Uterus (tissue), 4 donors: ENCODE measurements at places on chromosomes 7 and 10.

GRCh38 chr7:55189146-55189766 lies 170.4 kb downstream of the EGFR start:
- no peak overlapping the region for H3K4me3 ChIP-seq
- DNase-seq, result no peak
- no peaks in the 10 kb centered on the region for H3K27me3 ChIP-seq
- no peaks in the 10 kb centered on the region for H3K4me1 ChIP-seq
- H3K27ac ChIP-seq, result peak overlapping the region; percentile 15

GRCh38 chr7:136857573-136857972 lies 10.9 kb upstream of the CHRM2 start:
- H3K27ac ChIP-seq, result no peak overlapping the region
- no peaks in the 10 kb centered on the region for H3K4me1 ChIP-seq
- no peaks in the 10 kb centered on the region for H3K36me3 ChIP-seq
- DNase-seq, result no peak
- H3K27me3 ChIP-seq, result no peaks in the 10 kb centered on the region

GRCh38 chr10:59303018-59303417 lies 59.3 kb downstream of the FAM13C start:
- no peaks in the 10 kb centered on the region for H3K4me1 ChIP-seq
- H3K27me3 ChIP-seq, result no peaks in the 10 kb centered on the region
- H3K27ac ChIP-seq, result no peak overlapping the region
- no peak overlapping the region for H3K4me3 ChIP-seq
- H3K36me3 ChIP-seq, result no peaks in the 10 kb centered on the region

- DNase-seq, result no peak
- no peak overlapping the region for H3K27ac ChIP-seq
- H3K36me3 ChIP-seq, result no peaks in the 10 kb centered on the region
- H3K27me3 ChIP-seq, result no peaks in the 10 kb centered on the region
These were observed 284.4 kb downstream of the CRPPA start for GRCh38 chr7:16136896-16137295.

DNA sequence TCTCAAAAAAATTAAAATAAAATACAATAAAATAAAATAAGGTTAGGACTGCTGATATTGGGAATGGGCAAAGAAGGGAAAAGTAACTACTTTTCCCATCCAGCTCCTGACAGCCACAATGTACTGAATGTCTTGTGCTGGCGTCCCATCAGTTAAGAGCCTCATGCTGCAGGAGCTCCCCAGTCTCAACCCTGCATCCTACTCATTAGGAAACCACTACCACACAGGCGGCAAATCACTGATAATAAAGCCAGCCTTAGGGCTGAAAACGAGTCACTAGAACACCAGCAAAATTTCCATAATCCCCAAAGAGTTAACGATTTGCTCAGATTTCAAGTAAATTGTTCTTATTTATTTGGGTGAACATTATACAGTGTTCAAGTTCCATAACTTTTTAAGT lies 4.3 kb downstream of the YWHAG start:
- DNase-seq, result no peak
- no peaks in the 10 kb centered on the region for H3K27me3 ChIP-seq
- no peak overlapping the region for H3K4me3 ChIP-seq
- H3K36me3 ChIP-seq, result no peaks in the 10 kb centered on the region
- H3K4me1 ChIP-seq, result no peaks in the 10 kb centered on the region
- no peak overlapping the region for H3K27ac ChIP-seq

- no peaks in the 10 kb centered on the region for H3K27me3 ChIP-seq
- H3K4me1 ChIP-seq, result peaks cover 8% of the 10 kb centered on the region
- H3K4me3 ChIP-seq, result no peak overlapping the region
- no peak overlapping the region for H3K27ac ChIP-seq
- no peaks in the 10 kb centered on the region for H3K36me3 ChIP-seq
- peak; percentile 39 for DNase-seq
These were observed 118.7 kb downstream of the C10orf105 start for GRCh38 chr10:71600849-71601248.

DNA sequence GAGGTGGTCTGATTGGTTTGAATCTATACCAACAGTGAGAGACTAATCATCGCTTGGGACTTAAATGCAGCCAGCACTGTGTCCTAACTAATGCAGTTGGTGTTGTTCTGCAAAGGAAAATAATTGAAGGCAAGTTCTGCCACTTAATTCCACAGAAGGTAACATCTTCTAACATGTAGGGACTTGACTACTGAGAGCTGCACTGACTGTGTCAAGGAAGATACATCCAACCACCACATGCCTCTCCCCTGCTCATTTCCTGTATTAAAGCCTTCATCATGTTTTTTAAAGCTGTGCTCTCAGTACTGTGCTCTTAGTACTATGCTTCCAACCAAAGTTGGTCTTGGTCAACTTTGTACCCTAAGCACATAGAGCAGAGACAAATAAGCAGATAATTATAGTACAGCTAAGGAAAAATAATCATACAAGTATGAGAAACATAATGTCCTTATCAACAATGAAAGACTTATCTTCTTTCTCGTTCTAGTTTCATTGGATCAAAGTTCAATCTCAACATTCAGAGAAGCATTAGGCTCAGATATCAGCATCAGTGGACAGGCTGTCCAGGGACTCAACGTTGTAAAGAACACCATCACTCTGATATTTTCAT lies 2.8 kb upstream of the CYP3A4 start:
- DNase-seq, result no peak
- H3K4me1 ChIP-seq, result no peaks in the 10 kb centered on the region
- no peaks in the 10 kb centered on the region for H3K27me3 ChIP-seq

DNA sequence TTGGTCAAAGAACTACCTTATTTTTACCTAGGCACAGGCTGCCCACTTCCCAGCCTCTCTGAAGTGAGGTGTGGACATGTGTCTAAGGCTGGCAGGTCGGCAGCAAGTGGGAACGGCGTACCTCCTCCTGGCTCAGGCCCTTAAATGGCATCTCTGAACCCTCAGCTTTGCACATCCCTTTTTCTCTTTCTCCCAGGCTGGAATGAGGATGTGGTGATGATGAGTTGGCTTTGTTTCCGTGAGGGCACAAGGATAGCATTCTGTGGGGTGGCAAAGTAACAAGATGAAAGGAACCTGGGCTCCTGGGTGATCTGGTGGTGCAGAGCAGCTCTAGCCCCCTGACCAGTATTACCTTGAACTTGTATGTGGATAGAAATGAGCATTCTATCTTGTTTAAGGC lies 196.8 kb downstream of the REEP3 start:
- no peak overlapping the region for H3K4me3 ChIP-seq
- H3K36me3 ChIP-seq, result no peaks in the 10 kb centered on the region
- no peaks in the 10 kb centered on the region for H3K27me3 ChIP-seq

GRCh38 chr7:24931844-24932243 lies 48.1 kb downstream of the OSBPL3 start:
- no peaks in the 10 kb centered on the region for H3K36me3 ChIP-seq
- no peak overlapping the region for H3K4me3 ChIP-seq
- DNase-seq, result no peak
- H3K27ac ChIP-seq, result no peak overlapping the region
- no peaks in the 10 kb centered on the region for H3K27me3 ChIP-seq

GRCh38 chr7:100801833-100802568 lies 25.3 kb downstream of the EPHB4 start:
- peak; percentile 86 for DNase-seq
- H3K36me3 ChIP-seq, result no peaks in the 10 kb centered on the region
- H3K27ac ChIP-seq, result peak overlapping the region; percentile 92
- H3K4me1 ChIP-seq, result peaks cover 3% of the 10 kb centered on the region
- no peak overlapping the region for H3K4me3 ChIP-seq

DNA sequence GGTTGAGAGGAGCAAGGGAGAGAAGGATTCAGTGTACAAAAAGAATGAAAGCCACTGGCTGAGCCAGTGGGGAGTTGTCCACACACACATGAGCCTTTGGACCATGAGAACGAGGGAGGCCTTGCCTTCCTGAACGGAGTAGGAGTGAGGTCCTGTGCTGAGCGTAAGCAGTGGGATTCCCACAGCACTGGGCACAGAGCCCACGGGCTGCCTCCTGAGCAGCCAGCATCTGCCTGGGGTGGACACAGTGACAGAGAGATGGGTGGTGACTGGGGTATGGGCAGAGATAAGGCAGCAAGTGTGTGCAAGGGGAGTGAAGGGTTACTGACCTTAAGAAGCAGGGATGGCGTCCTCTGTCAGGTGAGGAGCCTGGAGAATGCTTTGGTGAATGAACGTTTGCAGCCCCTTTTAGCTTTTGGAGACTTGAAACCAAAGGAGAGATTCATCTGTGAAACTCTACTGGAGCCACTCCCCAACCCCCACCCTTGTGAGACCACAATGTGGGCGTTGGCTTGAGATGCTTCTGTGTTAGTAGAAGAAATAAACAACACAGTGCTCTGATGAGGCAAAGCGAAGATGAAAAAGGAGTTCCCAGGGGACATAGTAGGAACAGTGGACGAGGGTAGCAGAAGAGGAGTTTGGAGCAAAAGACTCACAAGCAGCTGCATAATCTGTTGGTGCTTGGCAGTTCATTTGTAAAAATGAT lies 56.5 kb downstream of the FIGNL1 start:
- no peaks in the 10 kb centered on the region for H3K36me3 ChIP-seq
- H3K4me1 ChIP-seq, result no peaks in the 10 kb centered on the region

- DNase-seq, result no peak
- H3K27me3 ChIP-seq, result no peaks in the 10 kb centered on the region
- no peaks in the 10 kb centered on the region for H3K36me3 ChIP-seq
- H3K4me3 ChIP-seq, result no peak overlapping the region
These were observed 129.2 kb upstream of the SEC61G start for GRCh38 chr7:54888067-54888733.

DNA sequence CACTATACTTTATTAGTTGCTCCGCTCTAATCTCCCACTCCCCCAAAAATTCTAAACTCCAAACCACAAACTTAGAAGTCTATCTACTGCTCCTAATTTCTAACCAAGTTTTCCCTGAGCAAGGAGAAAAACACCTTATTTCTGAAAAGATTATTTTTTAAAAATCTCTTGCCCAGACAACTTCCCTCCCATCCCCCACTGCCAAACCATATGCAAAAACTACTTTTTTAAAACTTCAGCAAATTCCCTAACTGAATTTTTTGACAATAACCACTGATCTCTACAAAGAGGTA lies 1.9 kb downstream of the UBE2H start:
- no peak for DNase-seq
- no peaks in the 10 kb centered on the region for H3K27me3 ChIP-seq

- H3K4me3 ChIP-seq, result no peak overlapping the region
- H3K36me3 ChIP-seq, result no peaks in the 10 kb centered on the region
- no peaks in the 10 kb centered on the region for H3K4me1 ChIP-seq
- no peak overlapping the region for H3K27ac ChIP-seq
- DNase-seq, result no peak
These were observed 150.9 kb upstream of the KAT6B start for GRCh38 chr10:74675484-74675883.

DNA sequence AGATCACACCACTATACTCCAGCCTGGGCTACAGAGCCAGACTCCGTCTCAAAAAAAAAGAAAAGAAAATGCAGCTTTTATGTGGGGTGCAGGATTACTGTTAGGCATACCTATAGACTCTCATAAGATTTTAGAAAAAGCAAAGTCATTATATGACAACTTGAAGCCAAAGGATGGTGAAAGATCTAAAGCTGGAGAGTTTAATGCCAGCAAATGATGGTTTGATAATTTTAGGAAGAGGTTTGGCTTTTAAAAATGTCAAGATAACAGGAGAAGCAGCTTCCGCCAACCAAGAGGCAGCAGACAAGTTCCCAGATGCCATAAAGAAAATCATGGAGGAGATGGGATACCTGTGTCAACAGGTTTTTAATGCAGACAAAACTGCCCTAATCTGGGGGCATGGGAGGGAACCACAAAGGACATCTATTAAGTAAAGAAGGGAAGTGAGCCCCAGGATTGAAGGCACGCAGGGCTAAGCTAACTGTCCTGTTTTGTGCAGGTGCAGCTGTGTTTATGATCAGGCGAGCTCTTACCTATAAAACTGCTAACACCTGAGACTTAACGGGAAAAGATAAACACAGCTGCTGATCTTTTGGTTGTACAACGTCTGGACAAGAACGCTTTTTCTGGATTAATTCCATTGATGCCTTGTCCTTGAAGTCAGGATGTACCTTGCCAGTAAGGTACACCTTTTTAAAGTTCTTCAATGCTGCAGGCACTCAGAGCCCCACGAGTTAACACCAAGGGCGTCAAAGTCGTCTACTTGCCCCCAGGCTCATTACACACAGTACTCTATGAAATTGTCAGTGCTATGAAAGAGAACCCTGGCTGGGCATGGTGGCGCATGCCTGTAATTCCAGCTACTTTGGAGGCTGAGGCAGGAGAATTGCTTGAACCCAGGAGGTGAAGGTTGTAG lies 10.5 kb upstream of the ANKRD61 start:
- H3K36me3 ChIP-seq, result no peaks in the 10 kb centered on the region
- H3K4me3 ChIP-seq, result no peak overlapping the region
- H3K27me3 ChIP-seq, result no peaks in the 10 kb centered on the region
- no peaks in the 10 kb centered on the region for H3K4me1 ChIP-seq
- no peak overlapping the region for H3K27ac ChIP-seq
